ENCODE measurements at places on chromosomes 3 and 15.

DNA sequence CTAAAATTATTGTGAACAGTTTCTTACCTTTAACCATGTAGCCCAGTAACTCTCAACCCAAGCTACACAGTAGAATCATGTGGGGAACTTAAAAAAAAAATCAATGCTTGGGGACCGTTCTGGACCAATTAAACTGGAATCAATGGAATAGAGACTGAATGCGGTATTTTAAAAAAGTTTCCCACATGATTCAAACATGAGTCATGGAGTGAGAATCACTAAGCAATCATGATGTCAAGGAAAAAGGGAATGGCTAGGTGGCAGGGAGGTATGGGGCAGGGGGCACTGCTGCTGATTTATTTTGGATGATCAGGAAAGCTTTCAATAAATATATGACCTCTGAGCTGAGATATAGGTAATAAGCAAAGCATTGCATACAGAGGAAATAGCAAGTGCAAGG, 250.5 kb upstream of the RORA start:
- DNase-seq = no peak

DNA sequence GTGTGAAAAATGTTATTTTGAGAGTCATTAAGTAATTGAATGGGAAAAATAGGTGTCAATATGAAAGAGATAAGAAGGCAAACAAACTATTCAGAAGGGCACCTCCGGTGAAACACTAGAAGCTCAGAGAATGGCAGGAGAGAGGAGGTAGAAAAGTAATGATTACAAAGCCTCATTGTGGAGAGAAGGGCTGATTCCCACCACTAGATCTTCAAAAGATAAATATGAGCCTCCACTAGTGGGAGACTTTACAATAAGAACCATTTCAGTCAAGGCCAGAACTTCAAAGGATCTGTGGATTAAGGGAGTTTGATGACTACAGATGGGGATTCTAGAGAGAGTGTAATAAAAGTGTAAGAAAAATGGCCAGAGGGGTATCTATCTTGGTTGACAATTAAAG, 535.6 kb downstream of the NLGN1 start:
- DNase-seq = no peak

GRCh38 chr3:40770061-40770460, 245.3 kb downstream of the ZNF621 start:
- DNase-seq = no peak

DNA sequence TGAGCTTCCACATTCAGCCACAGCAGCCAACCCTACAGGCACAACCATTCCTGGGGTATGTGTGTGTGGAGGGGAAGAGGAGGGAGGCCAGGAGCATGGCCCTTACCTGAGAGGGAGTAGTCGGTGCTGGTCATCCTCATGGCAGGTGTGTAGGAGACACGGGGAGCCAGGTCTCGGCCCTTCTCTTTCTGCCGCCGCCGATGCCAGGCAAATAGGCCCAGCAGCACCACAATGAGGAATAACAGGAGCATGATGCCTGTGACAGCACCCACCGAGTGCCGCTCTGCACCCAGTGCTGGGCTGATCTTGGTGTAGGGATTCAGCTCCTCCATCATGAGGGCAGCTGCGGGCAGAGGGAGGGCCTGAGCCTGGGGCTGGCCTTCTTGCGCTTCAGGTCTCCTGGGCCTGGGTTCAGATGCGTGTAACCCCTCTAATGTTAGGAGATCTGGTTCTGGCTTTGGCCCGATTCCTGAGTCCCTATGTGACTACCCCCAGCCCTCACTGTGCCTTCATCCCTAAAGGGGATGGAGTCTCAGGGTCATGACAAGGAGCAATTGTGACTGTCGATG, 44.4 kb downstream of the RAB11A start:
- no peak for DNase-seq

DNA sequence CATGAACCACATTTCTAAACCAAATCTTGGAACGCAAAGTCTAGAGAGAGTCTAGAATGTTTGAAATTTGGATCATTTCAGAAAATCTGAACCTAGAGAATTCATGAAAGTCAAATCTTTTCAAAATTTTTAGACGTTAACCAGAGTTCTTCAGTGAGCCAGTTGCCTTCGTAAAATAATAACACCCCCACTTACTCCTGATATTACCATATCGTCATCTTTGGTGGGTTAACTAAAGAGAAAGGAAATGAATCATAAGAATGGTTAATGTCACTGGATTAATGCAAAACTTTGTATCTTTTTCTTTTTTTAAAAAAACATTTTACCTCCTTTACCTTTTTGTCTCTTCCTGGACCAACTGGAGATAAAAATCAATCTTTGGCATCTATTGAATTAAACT, 1.2 kb upstream of the ZBED2 start:
- DNase-seq = no peak

DNA sequence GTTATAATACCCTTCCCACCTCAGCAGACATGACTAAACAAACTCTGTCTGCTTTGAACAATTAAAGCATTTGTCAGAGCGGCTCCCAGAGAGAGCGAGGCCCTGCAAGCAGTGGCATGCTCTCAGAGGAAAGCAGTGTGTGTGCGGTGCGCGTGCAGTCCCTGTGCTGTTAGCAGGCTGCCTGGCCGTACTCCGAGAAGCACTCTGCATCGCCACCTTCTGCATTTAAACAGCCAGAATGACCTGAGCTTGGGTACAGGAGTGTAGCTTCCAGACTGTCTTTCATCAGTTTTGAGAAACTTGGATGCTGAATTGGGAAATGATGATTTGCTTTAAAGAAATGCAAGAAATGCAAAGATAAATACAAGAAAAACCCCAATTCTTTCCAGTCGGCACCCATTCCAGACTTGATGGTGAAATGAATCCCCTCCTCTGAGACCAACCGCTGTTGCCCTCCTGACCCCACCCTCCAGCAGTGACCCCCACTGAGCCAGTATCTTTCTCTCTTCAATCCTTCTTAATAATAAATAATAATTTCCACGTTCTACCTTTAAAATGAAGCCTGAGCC, 113.5 kb downstream of the VGLL4 start:
- DNase-seq = no peak

- no peak for DNase-seq
Measured at GRCh38 chr15:42786978-42787377, 50.0 kb upstream of the CDAN1 start.

GRCh38 chr3:85525264-85525663, 566.5 kb downstream of the CADM2 start:
- no peak for DNase-seq

- no peak for DNase-seq
Measured at GRCh38 chr3:157527131-157527881, 24.1 kb upstream of the VEPH1 start.

GRCh38 chr3:52339612-52340011, 23.5 kb downstream of the DNAH1 start:
- peak; percentile 43 for DNase-seq

GRCh38 chr15:72559781-72560180, 85.7 kb downstream of the ARIH1 start:
- no peak for DNase-seq

GRCh38 chr15:85162237-85162636, 180.6 kb downstream of the PDE8A start:
- DNase-seq = no peak

DNA sequence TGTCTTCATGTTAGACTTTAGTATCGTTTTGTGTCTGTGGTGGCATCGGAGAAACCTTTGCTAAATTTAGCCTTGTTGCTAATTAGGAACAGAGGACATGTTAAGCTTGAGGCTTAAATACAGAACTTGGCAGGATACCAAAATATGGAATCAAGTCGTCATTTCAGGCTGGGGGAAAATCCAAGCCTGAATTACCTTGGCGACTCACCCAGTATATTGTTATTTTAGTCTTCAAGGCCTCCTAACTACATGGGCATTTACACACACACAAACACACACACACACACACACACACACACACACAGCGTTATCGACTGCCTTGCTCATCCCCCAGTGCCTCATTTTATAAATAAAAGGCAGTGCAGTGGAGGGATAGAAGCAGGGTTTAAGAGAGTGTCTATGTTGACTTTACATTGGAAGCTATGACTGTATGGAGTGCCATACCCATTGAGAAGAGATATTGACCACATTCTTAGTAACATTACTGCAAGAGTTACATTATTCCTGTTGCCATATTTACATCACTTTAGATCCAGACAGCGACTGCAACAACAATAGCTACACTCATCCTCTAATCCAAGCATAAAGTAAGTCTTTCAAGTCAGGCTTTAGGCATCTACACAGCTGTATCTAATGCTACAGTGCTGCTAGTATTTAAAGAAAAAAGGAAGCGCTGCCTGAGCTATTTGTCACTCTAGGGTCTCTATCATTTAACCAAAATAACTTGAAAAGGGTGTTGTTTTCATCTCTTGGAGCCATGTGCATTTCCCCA, 210.8 kb upstream of the SEMA6D start:
- no peak for DNase-seq

DNA sequence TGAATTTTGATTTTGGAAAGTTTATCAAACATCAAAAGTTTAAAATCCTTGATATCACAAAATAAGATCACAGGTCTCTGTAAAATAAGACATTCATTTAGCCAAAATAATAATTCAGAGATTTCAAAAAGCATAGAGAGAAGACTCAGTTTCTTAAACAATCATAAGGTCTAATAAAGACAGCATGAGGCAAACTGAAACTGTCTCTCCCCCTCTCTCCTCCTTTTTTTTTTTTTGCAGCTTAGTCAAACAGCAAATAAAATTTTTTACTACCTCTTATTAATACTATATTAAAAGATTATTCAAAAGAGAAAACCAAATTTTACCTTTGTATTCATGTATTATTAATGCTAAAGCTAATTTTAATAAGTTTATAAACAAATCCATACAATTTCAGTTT, 57.4 kb downstream of the OSTN start:
- DNase-seq = no peak

DNA sequence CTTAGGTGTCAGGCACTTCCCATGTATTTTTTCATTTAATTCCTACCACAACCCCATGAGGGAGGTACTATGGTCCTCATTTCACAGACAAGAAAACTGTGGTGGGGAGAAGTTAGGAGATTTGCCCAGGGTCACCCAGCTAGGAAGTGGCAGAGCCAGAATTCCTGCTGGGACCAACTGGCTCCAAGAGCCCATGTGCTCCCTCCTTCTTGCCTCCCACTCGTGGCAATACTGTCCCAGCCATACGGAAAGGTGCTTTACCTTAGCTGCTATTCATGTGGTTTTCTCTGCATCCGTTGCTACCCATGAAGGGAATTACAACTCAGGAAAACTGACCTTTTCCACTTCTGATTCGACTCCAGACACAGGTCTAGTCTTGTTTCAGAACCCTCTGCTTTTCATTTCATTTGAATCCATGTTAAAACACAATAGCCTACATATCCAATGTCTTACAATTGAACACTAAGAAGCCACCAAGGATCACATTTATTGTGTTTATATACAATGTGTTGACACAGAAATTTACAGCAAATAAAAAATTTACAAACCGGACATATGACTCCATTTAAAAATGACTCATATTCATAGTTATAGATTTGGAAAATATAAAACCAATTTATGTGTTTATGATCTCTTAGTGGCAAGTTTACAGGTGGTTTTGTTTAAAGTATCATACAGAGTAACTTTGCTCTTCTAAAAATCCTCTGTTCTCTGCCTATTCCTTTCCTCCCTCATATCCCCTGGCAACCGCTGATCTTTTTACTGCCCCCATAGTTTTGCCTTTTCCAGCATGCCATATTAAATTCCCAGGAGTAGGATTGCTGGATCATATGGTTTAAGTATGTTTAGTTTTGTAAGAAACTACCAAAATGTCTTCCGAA, 58.8 kb downstream of the BTD start:
- no peak for DNase-seq

- no peak for DNase-seq
Measured at GRCh38 chr3:38306941-38307340, 24.8 kb downstream of the SLC22A14 start.

GRCh38 chr3:133570139-133570936, 3.1 kb upstream of the CDV3 start:
- DNase-seq = no peak

- DNase-seq = no peak
Measured at GRCh38 chr3:178487752-178488151, 48.5 kb upstream of the KCNMB2 start.

DNA sequence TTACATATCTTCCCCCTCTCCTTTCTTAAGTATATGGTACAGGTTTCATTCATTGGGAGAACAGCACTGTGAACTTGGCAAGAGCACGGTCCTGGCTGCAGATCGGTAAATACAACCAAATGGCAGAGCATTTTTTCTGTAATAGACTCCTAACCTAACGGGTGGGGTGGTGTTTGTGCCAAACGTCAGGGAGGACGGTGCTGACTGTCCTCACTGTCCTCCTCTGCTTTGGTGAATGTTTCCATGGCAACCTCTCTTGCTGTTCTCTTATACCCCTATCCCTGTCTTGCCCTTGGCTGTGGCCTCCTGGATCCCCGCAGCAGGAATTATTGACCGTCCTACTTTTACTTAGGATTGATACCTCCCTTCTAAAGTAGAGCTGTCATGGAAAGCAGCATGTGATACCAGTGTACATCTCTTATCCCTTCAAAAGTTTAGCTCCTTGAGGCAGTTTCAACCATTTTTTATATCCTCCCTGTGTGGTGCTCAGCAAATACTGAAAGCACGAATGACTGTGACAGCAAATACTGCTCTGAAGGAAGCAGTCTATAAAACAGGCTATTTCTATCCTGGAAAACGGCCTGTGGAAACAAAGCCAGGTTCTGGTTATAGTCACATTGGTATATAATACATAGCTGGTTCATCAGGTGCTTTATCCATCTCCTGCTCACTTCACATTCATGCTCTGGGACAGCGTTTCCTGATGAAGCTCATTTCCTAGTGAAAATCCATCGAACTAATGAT, 275.4 kb upstream of the C2CD4B start:
- DNase-seq = no peak

GRCh38 chr3:126158912-126159454, 21.4 kb downstream of the ALDH1L1 start:
- DNase-seq = no peak

GRCh38 chr15:66955001-66955516, 110.3 kb upstream of the SMAD3 start:
- DNase-seq = no peak

GRCh38 chr3:189056646-189057335, 115.0 kb upstream of the TPRG1 start:
- DNase-seq = no peak

DNA sequence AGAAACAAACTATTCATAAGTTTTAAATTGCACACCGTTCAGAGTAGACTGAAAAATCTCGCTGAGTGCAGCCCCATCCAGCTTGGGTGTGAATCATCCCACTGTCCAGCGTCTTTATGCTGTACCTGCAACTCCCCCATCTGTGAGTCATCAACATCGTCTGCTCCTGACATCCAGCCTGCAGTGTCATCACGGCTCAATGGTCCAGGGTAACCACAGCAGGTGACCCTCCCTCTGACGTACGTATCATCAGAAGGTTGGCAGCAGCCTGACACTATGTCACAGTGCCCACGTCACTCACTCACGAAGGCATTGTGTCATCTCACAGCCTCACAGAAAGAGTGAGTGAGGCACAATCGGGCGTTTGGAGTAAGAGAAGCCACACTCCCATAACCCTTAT, 65.2 kb downstream of the TPRA1 start:
- DNase-seq = no peak
